Transverse colon (tissue), 4 donors: ENCODE measurements at places on chromosomes 7 and 10. TPM values are rescaled to one million over a fixed set of nuclear protein-coding genes. Genes with fewer than 3 reads are reported as not detected.

Gene LIPK
- total RNA-seq, result not detected

DNA sequence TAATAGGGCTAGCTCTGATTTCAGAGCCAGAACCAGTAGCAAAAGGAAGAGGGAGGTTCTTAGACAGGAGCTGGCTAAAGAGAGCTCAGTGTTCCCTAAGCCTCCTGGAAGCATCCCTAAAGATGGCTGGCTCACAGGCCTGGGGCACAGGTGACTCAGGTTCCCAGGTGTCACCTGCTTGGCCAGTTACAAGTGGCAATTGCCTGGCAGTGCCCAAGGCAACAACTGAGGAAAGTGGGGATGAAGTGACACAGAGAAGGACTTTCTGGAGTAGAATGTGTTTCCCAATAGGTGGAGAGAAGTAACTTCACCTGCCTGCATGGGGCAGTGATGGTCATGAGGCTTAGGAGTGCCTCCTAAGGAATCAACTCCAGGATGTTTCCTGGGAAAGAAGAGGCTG is 66.5 kb upstream of the EEPD1 start:
- DNase-seq, result no peak
- H3K4me3 ChIP-seq, result no peak overlapping the region
- H3K27ac ChIP-seq, result no peak overlapping the region
- no peaks in the 10 kb centered on the region for H3K27me3 ChIP-seq
- H3K36me3 ChIP-seq, result no peaks in the 10 kb centered on the region

- no peaks in the 10 kb centered on the region for H3K4me1 ChIP-seq
- no peaks in the 10 kb centered on the region for H3K36me3 ChIP-seq
- no peak overlapping the region for H3K4me3 ChIP-seq
- no peak overlapping the region for H3K27ac ChIP-seq
- DNase-seq, result no peak
Measured at GRCh38 chr7:46393142-46393541, 472.1 kb upstream of the IGFBP3 start.

- no peak overlapping the region for H3K4me3 ChIP-seq
- H3K4me1 ChIP-seq, result no peaks in the 10 kb centered on the region
- no peaks in the 10 kb centered on the region for H3K27me3 ChIP-seq
- no peak overlapping the region for H3K27ac ChIP-seq
Measured at GRCh38 chr10:9147475-9147874, 1093.0 kb downstream of the GATA3 start.

DNA sequence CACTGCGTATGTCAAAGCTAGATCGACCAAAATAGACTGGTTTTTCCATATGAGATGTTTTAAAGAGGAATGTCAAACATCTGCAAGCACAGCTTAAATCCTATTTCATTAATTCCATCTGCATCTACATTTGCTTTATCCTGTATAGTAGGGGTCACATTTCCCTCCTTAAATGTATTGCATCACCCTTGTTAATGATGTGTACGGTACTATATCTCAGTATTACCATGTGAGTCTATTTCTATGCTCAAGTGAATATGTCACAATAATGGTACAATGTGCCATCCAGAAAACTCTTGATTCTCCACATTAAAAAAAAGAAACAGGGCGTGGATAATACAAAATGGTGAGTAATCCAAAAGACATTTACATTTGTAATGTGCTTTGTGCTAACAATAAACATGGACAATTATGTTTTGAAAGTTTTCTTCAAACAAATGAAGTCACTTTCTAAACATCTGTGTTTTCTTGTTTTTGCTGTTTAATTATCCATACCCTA is 56.6 kb downstream of the TWIST1 start:
- no peak for DNase-seq
- no peaks in the 10 kb centered on the region for H3K4me1 ChIP-seq
- no peaks in the 10 kb centered on the region for H3K36me3 ChIP-seq
- no peaks in the 10 kb centered on the region for H3K27me3 ChIP-seq
- H3K27ac ChIP-seq, result no peak overlapping the region

DNA sequence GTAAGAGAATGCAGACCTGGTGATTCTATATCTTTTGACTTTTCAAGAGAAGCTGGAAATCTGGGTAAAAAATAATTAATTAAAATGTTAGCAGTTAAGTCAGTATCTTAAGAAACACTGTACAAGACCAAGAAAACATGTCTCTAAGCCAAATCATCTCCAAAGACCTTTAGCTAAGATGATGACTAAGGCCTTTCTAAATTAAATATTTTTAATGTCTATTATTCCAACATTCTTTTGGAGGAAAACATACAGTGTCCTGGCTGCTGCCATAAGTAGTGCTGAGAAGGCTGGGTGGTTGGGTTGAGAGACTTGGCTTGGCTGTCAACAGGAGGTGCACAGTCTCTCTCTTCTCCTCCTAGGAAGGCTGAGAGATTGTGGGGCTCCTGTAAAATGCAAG is 20.3 kb downstream of the STARD3NL start:
- DNase-seq, result no peak
- no peaks in the 10 kb centered on the region for H3K27me3 ChIP-seq
- no peaks in the 10 kb centered on the region for H3K36me3 ChIP-seq
- H3K4me1 ChIP-seq, result peaks cover 15% of the 10 kb centered on the region
- no peak overlapping the region for H3K4me3 ChIP-seq
- no peak overlapping the region for H3K27ac ChIP-seq

DNA sequence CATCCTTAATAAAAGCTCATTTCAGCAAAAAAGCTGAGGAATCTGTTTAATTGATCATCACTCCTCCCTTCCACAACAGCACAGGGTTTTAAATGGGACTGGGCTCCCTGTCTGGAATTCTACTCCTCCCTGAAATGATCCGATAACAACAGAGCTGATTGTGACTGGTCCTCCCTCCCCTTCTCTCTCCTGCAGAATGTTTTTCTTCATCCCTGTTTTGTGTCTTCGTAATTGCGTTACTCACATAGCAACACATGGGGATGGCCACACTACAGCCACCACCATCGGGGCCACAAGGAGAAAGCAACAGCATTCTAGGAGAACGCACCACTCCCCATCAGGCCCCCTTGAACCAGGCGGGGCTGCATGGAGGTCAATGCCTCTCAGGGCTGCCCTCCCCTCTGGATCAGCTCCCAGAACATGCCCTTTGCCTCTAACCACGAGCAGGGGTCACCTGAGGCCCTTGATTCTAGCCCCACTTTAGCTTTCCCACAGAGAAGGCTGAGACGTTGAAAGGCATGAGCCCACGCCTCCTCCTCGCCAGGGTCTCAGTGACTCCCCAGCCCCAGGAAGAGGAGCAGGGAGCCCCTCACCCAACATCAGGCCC is 152.6 kb downstream of the PLXNA4 start:
- no peaks in the 10 kb centered on the region for H3K36me3 ChIP-seq
- no peak overlapping the region for H3K4me3 ChIP-seq
- no peaks in the 10 kb centered on the region for H3K27me3 ChIP-seq
- no peak for DNase-seq
- H3K27ac ChIP-seq, result no peak overlapping the region

Gene ABCB8
- 52.3 TPM for total RNA-seq

- no peak overlapping the region for H3K27ac ChIP-seq
- no peak overlapping the region for H3K4me3 ChIP-seq
- H3K4me1 ChIP-seq, result no peaks in the 10 kb centered on the region
- H3K27me3 ChIP-seq, result no peaks in the 10 kb centered on the region
- DNase-seq, result no peak
Measured at GRCh38 chr7:17062151-17063044, 180.6 kb upstream of the AGR3 start.

DNA sequence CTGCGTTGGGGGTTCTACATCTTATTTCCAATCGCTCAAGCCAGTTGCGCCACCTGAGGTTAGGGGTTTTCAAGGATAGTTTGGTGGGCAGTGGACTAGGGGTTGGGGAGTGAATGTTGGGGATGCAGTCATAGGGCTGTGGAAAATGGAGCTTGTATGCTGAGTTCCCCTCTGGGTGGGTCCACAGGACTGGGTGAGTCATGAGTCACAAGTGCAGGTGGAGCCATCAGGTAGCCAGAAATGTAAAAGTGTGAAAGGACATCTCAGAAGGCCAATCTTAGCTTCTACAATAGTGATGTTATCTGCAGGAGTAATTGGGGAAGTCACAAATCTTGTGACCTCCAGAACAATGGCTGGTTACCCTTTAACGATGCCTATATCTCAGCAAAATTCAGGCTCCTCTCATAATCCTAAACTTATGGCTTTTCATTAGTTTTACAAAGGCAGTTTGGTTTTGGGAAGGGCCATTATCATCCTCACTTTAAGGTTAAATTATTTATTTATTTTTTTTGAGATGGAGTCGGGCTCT is 18.0 kb upstream of the MKRN1 start:
- no peaks in the 10 kb centered on the region for H3K36me3 ChIP-seq
- H3K27me3 ChIP-seq, result no peaks in the 10 kb centered on the region
- H3K4me1 ChIP-seq, result no peaks in the 10 kb centered on the region
- DNase-seq, result no peak

GRCh38 chr7:99398891-99399445 is 9.4 kb downstream of the PDAP1 start:
- H3K36me3 ChIP-seq, result no peaks in the 10 kb centered on the region
- H3K4me1 ChIP-seq, result no peaks in the 10 kb centered on the region
- H3K4me3 ChIP-seq, result no peak overlapping the region
- H3K27me3 ChIP-seq, result no peaks in the 10 kb centered on the region

- no peaks in the 10 kb centered on the region for H3K4me1 ChIP-seq
- DNase-seq, result no peak
- no peaks in the 10 kb centered on the region for H3K27me3 ChIP-seq
- peak overlapping the region; percentile 73 for H3K27ac ChIP-seq
Measured at GRCh38 chr10:1068380-1069361, 12.5 kb downstream of the WDR37 start.

DNA sequence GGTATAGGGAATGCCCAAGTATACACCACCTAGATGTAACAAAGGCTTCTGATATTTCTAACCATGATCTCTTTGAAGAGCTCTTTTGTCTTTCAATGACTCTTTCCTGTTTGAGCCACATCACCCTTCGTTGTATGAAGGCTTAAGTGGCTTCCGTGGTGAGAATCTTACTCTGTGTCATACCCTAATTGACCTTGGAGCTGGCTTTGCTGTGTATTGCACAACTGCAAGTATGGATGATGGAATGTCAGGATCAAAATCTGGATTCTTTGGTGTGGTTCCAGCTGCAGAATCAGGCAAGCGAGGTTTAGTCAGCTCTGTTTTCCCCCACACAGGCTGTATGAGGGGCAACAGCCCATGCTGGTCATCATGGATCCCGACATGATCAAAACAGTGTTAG is 16.0 kb downstream of the CYP3A43 start:
- no peak overlapping the region for H3K27ac ChIP-seq
- H3K4me3 ChIP-seq, result no peak overlapping the region
- no peaks in the 10 kb centered on the region for H3K36me3 ChIP-seq
- no peak for DNase-seq

Gene SAMD9L
- 28.8 TPM for total RNA-seq

Gene ALOX5
- total RNA-seq, result 19.4 TPM

GRCh38 chr10:69749178-69750010 is 52.3 kb upstream of the COL13A1 start:
- H3K36me3 ChIP-seq, result no peaks in the 10 kb centered on the region
- H3K27ac ChIP-seq, result no peak overlapping the region
- H3K4me3 ChIP-seq, result no peak overlapping the region
- no peaks in the 10 kb centered on the region for H3K27me3 ChIP-seq

Gene GPR15LG
- 197 TPM for total RNA-seq

DNA sequence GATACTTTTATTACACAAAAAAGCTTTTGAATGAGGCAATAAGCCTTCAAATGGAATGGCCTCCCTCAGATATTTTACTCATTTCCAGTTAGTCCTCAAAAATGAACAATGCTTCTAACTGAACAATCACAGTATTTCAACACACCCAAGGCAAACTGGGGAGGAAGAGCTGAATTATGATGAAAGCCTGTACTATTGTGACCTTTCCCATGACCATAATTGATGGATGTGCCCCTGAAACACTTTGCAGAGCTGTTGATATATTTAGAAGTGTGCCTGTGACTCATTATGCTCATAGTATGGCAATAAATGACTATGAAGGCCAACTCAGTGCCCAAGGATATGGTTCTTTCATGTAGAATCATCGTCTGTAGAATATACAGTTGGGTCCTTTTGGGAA is 248.1 kb downstream of the AHR start:
- no peaks in the 10 kb centered on the region for H3K36me3 ChIP-seq
- no peaks in the 10 kb centered on the region for H3K27me3 ChIP-seq
- H3K27ac ChIP-seq, result no peak overlapping the region
- no peaks in the 10 kb centered on the region for H3K4me1 ChIP-seq
- no peak overlapping the region for H3K4me3 ChIP-seq

DNA sequence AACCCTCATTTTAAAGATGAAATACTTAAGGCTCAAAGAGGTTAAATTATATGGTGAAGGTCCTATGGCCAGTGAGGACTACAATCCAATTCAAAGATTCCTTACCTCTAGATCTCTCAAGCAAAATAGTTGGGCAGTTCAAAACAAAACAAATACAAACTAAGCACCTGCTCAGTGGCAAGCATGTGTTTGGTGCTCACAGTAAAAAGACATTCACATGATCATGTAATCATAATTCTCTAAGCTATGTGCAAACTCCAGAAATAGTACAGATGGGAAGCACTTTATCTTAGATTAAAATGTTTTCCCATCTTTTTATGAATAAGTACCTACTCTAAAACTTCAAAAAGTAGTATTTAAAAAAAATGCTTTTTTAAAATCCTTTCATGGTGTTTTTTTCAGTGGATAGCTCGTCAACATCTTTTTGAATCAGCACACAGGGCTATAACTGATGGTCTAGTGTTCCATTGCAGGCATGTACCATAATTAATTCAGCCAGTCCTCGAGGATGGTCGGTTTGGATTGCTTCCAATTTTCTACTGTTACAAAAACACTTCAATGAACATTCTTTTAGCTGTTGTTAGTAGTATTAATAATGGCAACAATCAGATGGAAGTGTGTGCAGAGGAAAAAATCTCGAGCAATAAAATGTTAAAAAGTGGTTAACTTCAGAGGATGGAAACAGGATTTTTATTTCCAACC is 58.4 kb downstream of the CHCHD3 start:
- H3K27ac ChIP-seq, result no peak overlapping the region
- H3K27me3 ChIP-seq, result no peaks in the 10 kb centered on the region
- no peak overlapping the region for H3K4me3 ChIP-seq
- H3K4me1 ChIP-seq, result no peaks in the 10 kb centered on the region

Gene AGAP5
- total RNA-seq, result 8.0 TPM

GRCh38 chr7:13910805-13911551 is 78.5 kb downstream of the ETV1 start:
- no peak overlapping the region for H3K4me3 ChIP-seq
- no peaks in the 10 kb centered on the region for H3K36me3 ChIP-seq
- DNase-seq, result no peak
- H3K27ac ChIP-seq, result no peak overlapping the region

Gene SCART1
- 6.5 TPM for total RNA-seq

GRCh38 chr7:139948167-139948566 is 114.6 kb downstream of the PARP12 start:
- DNase-seq, result no peak
- no peaks in the 10 kb centered on the region for H3K4me1 ChIP-seq
- no peaks in the 10 kb centered on the region for H3K36me3 ChIP-seq

Gene MSMB
- total RNA-seq, result not detected

- H3K27ac ChIP-seq, result peak overlapping the region; percentile 97
- H3K36me3 ChIP-seq, result no peaks in the 10 kb centered on the region
- no peaks in the 10 kb centered on the region for H3K27me3 ChIP-seq
- H3K4me3 ChIP-seq, result peak overlapping the region; percentile 98
Measured at GRCh38 chr10:114823077-114823463, 1.5 kb downstream of the FHIP2A start.
